ENCODE measurements at places on chromosomes 16 and 17.

DNA sequence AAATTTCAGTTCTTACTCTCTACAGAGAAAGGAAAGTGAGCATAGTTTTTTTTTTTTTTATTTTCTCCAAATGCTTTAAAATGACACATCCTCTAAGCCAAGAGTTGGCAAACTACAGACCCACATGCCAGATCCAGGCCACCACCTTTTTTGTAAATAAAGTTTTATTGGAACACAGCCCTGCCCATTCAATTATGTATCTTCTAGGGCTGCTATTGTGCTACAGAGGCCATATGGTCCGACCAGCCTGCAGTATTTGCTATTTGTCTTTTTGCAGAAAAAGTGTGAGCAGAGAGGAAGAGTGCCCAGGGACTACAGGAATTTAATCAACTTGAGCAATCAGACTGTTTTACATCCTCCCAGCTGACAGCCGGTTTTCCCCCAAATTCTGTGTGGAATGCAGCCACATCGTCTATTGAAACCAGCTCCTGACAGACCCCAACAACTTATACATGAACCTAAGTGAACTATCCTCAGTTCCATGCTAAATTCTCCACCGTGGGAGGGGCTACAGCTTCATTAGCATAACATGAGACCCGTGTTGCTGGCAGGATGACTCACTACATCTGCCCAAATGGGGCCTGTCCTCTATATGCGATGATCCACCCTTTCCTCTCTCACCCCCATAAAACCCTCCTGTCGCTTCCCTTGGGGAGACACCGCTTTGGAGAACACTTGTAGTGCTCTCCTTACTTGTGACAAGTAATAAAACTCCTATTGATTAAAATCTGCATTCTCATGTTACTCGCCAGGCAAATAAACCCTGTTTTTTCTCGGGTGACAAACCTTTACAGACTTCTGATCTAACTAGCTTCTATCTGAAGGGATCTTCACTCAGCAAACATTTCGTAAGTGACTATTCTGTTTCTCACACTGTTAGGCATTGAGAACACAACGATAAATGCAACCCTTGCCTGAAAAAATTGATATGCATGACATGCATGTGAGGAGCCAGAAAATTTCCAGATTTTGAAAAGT lies 149.4 kb upstream of the HS3ST3A1 start:
- DNase-seq: no peak

- DNase-seq: no peak
These were observed 13.6 kb downstream of the PLK1 start for GRCh38 chr16:23692190-23692837.

DNA sequence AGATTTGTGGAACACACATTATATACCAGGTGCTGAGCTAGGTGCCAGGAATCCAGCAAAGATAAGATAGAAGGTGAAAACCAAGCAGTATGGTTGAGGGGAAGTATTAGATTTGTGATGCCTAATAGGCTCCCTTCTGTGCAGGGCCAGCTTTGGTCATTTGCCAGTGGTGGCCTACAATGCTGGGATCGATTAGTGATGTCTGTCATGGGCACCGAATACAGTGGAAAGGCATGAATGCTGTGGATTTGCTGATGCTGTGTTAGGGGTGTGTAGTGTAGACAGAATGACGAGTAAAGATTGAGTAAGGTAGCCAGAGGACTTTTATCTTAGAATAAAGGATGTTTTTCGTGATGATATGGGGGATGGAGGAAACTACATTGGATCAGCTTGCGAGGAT lies 48.9 kb downstream of the SNX29 start:
- DNase-seq: no peak

- no peak for DNase-seq
These were observed 2.7 kb downstream of the CNTNAP1 start for GRCh38 chr17:42684929-42685556.

GRCh38 chr17:67500677-67501300 lies 123.7 kb downstream of the PITPNC1 start:
- DNase-seq: no peak

GRCh38 chr16:14028202-14028601 lies 42.9 kb upstream of the MRTFB start:
- DNase-seq: no peak

GRCh38 chr16:72042157-72042660 lies 12.1 kb upstream of the HP start:
- no peak for DNase-seq

- no peak for DNase-seq
These were observed 16.8 kb downstream of the CDR2 start for GRCh38 chr16:22357635-22357971.

DNA sequence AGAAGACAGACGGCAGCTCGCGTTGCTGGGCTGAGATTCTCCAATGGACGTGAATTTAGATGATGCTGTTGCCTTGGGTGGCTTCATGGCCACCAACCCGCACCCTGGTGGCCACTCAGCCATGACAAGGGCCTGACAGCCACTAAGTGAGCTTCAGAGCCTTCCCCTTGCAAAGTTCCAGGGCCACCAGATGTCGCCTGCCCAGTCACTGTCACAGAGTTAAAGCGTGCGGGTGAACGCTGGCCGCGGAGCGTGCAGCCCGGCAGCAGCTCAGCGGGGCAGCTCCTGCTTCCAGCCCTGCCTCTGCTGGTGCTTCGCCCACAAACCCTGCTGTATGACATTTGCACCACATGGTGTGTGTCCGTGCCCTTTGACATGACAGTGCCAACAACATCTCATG lies 13.3 kb upstream of the KREMEN2 start:
- no peak for DNase-seq

DNA sequence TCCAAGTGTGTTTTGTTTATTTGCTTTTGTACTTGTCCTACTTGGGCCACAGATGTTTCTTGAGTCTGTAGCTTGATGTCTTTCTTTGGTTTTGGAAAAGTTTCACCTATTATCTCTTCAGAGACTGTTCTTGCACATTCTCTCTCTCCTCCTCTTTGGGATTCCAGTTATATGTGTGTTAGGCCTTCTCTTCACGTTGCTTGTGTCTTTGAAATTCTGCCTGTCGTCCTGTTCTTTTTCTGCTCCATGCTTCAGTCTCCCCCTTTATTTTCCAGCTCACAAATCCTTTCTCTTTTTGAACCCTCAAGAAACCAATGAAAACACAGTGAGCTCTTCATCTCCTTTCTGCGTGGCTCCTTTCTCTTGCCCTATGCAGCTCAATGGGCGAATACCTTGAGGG lies 7.9 kb downstream of the VPS35L start:
- no peak for DNase-seq

DNA sequence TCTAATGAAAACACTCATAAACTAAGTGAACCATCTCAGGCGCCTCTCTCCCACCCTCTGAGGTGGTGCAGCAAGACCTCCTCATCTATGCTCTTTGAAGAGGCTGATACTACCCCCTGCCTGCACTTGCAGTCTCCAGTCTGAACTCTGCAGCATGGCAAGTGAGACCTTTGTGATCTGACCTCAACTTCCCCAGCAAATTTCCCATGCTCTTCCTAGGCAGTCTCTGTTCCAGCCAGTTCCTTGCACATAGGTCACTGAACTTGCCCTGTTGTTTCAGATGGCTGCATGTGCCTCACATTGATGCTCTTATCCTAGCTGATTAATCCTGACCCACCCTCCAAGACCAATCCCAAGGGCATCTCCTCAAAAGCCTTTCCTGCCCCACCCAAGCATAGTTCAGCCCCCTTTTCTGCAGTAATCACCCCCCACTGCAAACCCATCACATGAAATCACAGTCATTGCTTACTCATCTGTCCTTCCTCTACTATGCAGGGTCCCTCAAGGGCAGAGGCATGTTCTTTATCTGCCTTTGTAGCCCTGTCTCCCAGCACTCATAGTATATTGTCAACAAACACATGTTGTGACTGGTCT lies 42.0 kb downstream of the TBX21 start:
- DNase-seq: no peak

DNA sequence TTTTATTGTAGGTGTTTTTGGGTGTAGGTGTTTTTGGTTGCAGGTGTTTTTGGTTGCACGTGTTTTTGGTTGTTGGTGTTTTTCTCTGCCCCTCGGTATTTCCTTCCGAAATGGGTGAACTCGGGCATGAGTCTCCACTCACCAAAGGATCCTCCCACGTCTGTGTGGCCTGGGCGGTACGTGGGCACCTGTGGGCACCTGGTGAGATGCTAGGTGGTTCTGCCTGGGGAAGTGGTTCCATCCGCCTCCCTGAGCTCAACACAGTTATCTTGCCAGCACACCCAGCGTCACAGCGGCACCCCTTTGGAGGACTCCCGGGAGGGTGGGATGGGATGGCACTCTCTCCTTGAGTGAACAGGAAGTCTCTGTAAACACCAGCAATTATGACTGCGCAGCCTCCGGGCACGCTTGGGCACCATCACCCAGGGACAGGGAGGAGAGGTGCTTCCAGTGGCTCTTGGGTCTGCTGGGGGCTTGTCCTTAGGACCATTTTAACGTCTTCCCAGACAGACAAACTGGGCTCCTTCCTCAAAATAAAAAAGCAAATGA lies 29.8 kb downstream of the COX4I1 start:
- no peak for DNase-seq

- no peak for DNase-seq
These were observed 13.1 kb upstream of the SEPHS2 start for GRCh38 chr16:30458561-30459394.

DNA sequence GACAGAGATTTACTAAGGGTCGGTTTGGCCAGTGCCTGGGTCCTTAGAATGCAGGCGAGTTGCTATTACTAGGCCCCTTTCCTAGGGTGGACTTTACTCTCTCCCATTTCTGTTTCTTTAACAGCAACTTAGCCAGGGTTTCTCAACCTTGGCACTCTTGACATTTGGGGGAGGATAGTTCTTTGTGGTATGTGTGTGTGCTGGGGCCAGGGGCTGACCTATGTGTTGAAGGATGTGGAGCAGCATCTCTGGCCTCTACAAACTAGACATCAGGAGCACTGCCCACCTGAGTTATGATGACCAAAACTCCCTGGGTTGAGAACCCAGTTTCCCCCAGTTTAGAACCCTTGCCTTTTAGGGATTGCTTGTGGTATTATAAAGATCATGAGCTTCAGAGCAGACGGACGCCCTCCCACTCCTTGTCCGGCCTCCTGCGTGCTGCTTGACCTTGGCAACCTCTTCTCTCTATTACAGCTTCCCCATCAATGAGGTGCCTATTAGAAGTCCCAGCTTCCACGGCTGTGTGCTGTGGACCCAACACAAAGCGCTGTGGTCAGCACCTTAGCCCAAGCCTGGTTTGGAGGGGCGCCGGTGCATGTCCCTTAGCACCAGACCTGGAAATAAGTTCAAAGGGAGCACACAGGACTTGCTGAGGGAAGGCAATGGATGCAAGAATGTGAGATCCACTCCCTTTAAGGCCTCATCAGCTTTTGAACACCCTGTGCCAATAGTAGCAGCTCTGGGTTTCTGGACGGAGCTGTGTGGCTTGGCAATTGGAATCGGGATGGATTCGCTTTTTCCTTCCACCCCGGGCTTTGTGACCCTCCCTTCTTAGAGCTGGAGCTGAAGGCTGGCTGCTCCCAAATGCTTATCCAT lies 239.2 kb upstream of the MAF start:
- DNase-seq: no peak

DNA sequence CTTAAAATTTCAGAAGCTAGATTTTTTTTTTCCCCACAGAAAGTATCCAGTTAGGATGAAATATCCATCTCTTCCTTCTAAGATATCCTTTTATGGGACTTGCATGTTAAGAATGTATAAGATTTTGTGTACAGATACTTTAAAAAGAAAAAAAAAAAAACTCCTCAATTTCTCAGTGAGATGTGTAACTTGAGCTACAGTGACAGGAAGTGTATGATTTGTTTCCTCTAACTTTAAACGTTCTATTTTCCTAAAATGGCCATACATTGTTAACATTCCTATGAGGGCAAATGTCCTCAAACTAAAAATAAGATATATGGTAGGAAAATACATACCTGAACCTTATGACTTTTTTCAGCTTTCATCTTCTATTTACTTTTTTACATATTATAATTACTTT lies 8.9 kb downstream of the FBXO47 start:
- no peak for DNase-seq

DNA sequence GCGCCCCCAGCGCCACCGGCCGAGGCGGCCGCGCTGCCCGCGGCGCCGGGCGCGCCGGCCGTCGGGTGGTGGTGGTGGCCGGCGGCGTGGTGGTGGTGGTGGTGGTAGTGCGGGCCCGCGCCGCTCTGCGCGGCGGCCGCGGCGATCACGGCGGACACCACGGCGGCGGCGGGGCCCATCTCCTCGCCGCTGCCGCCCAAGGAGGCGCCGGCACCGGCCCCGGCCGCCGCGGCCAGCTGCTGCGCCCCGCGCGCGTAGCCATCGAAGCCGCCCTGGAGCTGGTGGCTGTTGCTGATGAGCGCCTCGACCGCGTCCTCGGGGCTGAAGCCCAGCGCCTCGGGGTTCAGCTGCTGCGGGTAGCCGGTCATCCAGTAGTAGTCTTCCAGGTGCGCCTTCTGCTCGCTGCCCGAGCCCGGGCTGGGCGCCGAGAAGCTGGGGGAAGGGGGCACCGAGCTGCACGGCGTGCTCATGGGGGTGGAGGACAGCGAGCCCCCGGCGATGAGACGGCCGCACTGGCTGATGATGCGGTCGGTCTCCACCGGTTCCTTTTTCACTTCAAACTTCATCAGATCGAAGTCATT lies 1.2 kb downstream of the MAF start:
- no peak for DNase-seq

- no peak for DNase-seq
These were observed 34.9 kb upstream of the GSG1L start for GRCh38 chr16:28098171-28098958.

GRCh38 chr17:79223953-79224352 lies 149.3 kb downstream of the ENGASE start:
- DNase-seq: no peak

- no peak for DNase-seq
These were observed 53.4 kb upstream of the CBX4 start for GRCh38 chr17:79892457-79893241.

All from NCI-H1048 (cell line).